ENCODE measurements at places on chromosomes 3 and 15.

- H3K4me1 ChIP-seq, result peaks cover 19% of the 10 kb centered on the region
- H3K36me3 ChIP-seq, result no peaks in the 10 kb centered on the region
- peaks cover 6% of the 10 kb centered on the region for H3K27me3 ChIP-seq
- DNase-seq, result no peak
Observed at GRCh38 chr3:112086875-112087524, 811 bp downstream of the C3orf52 start.

DNA sequence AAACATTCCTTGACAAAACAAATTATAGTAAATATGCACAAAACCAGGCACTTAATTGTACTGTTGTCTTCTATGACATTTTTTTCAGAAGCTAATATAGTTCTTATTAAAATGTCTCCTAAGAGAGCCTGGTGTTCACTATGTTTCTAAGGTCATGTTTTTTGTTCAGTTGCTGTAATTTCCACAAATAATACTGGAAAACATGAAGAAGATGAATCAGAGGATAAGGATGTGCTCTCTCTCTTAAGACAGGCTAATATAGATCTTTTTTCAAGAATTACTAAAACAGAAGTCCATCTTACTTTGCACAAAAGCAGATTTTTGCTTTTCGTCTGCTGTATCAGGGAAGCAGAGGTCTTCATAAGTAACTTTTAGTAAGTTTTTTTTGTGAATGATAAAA is 823.0 kb upstream of the NECTIN3 start:
- H3K36me3 ChIP-seq, result no peaks in the 10 kb centered on the region
- H3K27ac ChIP-seq, result no peak overlapping the region
- DNase-seq, result no peak

- DNase-seq, result no peak
- peaks cover 17% of the 10 kb centered on the region for H3K36me3 ChIP-seq
- peaks cover 67% of the 10 kb centered on the region for H3K4me1 ChIP-seq
- H3K4me3 ChIP-seq, result no peak overlapping the region
- H3K27me3 ChIP-seq, result no peaks in the 10 kb centered on the region
- peak overlapping the region; percentile 90 for H3K27ac ChIP-seq
Observed at GRCh38 chr3:183208800-183209199, 44.3 kb upstream of the B3GNT5 start.

GRCh38 chr3:98333989-98334606 is 19.6 kb upstream of the OR5K4 start:
- H3K4me3 ChIP-seq, result no peak overlapping the region
- no peak overlapping the region for H3K27ac ChIP-seq
- no peaks in the 10 kb centered on the region for H3K36me3 ChIP-seq
- peaks cover 28% of the 10 kb centered on the region for H3K27me3 ChIP-seq
- DNase-seq, result peak; percentile 30
- H3K4me1 ChIP-seq, result no peaks in the 10 kb centered on the region

DNA sequence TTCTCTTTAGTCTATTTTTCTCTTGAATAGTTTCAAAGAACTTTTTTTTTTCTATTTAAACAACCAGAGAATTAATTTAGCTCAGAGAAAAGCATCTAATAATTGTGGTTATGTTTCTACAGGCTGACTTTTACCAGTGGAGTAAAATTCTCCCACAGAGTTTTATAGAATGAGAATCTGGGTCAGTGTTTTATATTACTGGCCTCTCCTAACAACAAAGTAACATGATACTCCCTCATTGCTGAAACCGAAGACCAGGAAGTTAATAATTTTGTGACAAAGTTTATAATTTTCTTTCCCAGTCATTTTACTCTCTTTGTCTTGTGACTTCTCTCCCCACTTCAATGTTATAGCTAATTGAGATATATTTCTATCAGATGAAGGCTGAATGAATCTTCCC is 946.9 kb downstream of the EPHA3 start:
- H3K4me1 ChIP-seq, result no peaks in the 10 kb centered on the region
- no peak overlapping the region for H3K27ac ChIP-seq
- H3K4me3 ChIP-seq, result no peak overlapping the region

DNA sequence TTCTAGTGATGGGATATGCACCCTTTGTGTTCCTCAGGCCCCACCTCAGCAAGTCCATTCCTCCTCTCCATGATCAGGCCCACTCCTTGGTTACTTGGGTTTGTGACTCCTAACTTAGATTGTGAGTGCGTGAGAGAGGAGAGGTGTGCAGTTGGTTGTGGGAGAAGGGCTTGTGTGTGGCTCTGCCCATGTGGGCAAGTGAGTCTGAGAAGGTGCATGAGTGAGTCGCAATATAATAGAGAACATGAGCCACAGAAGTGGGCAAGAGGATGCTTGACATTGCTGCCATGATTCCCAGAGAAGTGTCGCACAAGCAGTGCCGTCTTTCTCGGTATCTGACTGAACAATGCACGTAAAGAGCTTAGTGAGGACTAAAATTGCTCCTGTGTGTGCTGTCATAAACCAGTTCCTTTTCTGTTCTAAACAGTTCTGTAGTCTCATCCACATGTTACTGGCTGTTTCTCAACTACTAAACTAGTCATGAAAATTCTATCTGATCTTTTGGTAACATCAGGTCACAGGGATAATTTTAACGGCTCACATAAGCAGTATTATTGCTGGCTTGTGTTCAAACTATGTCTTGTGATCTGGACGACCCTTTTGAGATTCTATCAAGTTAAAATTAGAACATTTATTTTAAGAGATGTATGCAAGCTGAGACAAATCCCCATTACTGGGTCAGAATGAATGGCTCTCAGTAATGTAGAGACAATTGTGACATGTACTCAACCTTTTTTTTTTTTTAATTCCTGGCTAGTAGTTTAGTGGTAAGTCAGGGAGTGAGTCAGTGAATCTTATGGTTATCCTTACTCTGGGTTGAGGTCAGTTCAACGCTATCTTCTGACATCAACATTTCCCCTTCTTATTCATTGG is 25.6 kb downstream of the GYG1 start:
- H3K4me1 ChIP-seq, result peaks cover 5% of the 10 kb centered on the region
- DNase-seq, result no peak
- H3K4me3 ChIP-seq, result no peak overlapping the region

DNA sequence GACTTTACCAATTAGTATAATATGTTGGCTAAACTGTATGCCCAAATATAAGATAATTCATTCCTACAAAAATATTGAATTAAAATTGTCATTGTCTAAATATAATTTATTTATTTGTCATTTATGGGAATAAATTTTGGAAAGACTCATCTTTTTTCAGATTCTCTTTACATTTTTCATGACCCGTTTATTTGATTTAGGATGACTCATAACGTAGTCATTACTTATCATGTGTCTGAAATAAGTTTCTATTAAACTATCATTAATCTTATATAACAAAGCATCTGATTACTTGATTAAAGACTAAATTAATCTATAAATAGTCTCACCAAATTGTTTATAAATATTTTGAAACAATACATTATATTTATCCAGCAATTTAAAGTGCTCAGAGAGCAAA is 516.6 kb downstream of the CADM2 start:
- no peak overlapping the region for H3K27ac ChIP-seq
- no peaks in the 10 kb centered on the region for H3K36me3 ChIP-seq
- H3K27me3 ChIP-seq, result no peaks in the 10 kb centered on the region

DNA sequence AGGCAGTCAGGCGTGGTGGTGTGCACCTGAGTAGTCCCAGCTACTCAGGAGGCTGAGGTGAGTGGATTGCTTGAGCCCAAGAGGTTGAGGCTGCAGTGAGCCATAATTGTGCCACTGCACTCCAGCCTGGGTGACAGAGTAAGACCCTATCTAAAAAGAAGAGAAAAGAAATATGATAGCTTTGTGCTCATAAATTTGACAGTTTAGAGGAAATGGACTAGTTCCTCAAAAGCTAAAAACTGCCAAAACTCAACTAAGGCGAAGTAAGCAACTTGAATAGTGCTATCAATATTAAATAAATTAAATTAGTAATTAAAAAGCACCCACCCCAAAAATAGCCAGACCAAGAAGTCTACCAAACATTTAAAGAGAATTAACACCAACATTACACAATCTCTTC is 24.5 kb upstream of the SLC15A2 start:
- H3K4me3 ChIP-seq, result no peak overlapping the region
- H3K36me3 ChIP-seq, result peaks cover 12% of the 10 kb centered on the region
- no peak overlapping the region for H3K27ac ChIP-seq

- H3K27me3 ChIP-seq, result no peaks in the 10 kb centered on the region
- H3K4me1 ChIP-seq, result no peaks in the 10 kb centered on the region
- no peak overlapping the region for H3K27ac ChIP-seq
- DNase-seq, result no peak
Observed at GRCh38 chr15:87829332-87830050, 427.0 kb downstream of the NTRK3 start.

DNA sequence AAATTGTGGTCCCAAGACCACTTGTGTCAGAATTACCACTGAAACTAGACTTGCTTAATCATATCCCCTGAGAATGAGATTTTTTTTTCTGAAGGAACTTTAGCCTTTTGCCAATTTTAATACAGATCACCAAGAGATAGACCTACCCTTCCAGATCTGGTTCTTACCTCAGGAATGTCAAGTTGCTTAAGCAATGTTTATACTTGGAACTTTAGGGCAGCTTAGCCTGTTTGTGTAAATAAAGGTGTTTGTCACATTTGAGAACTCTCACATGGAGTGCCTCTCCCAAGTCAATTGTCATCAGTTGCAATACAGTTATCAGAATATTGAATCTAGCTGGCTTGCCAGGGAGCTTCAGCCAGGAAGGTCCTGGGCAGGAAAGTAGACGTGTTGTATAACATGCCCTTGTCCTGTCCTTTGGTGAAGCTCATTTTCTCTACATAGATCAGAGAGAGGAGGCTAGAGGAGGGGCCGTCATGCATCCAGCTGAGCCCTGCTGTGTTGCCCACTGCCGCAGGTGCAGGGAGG is 3.9 kb downstream of the GPD1L start:
- H3K4me3 ChIP-seq, result no peak overlapping the region
- peaks cover 59% of the 10 kb centered on the region for H3K4me1 ChIP-seq
- H3K36me3 ChIP-seq, result peaks cover 4% of the 10 kb centered on the region
- no peak for DNase-seq
- no peaks in the 10 kb centered on the region for H3K27me3 ChIP-seq

DNA sequence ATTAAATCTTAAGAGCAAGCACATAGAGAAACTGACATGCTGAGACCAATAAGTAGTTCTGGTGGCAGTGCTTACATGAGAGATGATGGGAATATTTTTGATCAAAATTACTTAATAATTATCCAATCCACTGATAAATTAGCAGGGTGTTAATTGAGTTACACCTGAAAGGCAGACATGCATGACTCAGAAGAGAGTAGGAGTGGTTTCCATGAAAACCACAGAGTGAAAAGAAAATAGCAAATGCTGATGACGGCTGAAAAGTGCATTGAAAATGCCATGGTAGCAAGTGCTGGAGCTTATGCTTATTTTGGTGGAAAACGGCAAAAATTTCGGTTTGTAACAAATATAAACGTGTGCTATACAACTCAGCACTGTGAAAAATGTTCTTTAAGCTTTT is 267.8 kb upstream of the LRRN1 start:
- H3K4me1 ChIP-seq, result peaks cover 3% of the 10 kb centered on the region
- peaks cover 2% of the 10 kb centered on the region for H3K27me3 ChIP-seq
- H3K4me3 ChIP-seq, result no peak overlapping the region
- no peak for DNase-seq
- no peak overlapping the region for H3K27ac ChIP-seq
- no peaks in the 10 kb centered on the region for H3K36me3 ChIP-seq

DNA sequence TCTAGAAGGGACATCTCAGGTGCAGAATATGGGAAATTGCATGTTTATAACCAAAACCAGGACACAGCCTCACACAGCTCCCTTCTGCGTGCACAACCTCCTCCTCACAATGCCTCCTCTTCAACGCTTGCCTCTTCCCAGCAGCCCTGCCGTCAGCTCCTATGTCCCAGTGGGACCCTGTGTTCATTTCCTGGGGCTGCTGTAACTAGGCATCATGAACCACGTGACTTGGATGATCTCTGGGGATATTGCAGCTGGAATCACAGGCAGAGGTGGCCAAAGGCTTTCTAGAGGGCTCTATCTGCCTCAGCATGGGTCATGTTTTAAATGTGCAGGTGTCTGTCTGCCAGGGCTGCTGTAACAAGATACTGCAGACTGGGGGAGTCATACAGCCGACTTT is 375.3 kb downstream of the OCA2 start:
- H3K36me3 ChIP-seq, result no peaks in the 10 kb centered on the region
- no peak overlapping the region for H3K27ac ChIP-seq
- no peak overlapping the region for H3K4me3 ChIP-seq
- H3K27me3 ChIP-seq, result no peaks in the 10 kb centered on the region
- DNase-seq, result no peak

DNA sequence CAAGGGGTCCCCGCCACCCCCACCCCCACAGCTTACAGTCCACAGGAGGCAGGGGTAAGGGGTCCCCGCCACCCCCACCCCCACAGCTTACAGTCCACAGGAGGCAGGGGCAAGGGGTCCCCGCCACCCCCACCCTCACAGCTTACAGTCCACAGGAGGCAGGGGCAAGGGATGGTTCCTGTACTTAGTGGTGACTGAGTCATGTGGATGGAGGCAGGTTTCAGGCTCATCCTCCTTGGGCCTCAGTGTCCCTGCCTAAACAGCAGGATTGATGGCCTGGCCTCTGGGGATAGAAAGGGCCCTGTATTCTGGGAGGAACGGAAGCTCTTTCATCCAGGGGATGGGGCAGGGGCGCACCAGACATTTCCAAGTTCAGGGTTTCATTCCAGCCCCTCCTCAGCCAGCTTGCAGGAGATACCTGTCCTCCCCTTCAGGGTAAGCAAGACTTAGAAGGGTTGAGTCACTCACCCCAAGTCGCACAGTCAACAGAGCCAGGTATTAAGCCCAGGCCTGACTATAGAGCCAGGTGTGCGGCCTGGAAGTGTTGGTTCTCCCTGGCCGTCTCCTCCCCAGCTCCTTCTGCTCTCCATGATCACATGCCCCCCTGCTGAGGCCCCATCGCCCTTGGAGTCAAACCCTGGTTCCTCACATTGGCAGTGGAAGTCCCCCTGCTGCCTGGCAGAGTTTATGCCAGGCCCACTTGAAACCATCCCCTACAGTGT is 12.5 kb downstream of the CSK start:
- H3K27ac ChIP-seq, result peak overlapping the region; percentile 87
- DNase-seq, result no peak
- peaks cover 92% of the 10 kb centered on the region for H3K4me1 ChIP-seq
- H3K27me3 ChIP-seq, result no peaks in the 10 kb centered on the region
- H3K4me3 ChIP-seq, result peak overlapping the region; percentile 1
- H3K36me3 ChIP-seq, result peaks cover 45% of the 10 kb centered on the region

DNA sequence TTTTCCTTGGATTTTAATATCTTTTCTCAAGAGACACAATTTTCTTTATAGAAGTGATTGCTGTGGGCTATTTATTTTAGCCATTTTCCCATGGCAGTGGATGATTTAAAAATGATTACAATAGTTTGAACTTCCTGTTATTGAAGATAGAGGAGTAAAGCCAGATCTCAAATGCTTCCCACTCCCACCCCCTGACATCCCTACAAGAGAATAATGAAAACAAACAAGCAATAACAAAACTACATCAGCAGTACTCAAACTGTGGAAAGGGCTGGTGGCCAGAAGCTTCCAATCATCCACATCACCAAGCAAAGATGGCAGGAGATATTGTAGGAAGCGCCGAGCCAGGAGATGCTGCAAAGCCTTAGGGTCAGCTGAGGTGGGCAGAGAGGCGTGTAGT is 831.1 kb upstream of the NR2F2 start:
- no peak for DNase-seq
- H3K27me3 ChIP-seq, result peaks cover 11% of the 10 kb centered on the region
- H3K36me3 ChIP-seq, result peaks cover 1% of the 10 kb centered on the region
- peaks cover 11% of the 10 kb centered on the region for H3K4me1 ChIP-seq
- H3K4me3 ChIP-seq, result no peak overlapping the region
- H3K27ac ChIP-seq, result no peak overlapping the region

- peaks cover 10% of the 10 kb centered on the region for H3K36me3 ChIP-seq
- no peaks in the 10 kb centered on the region for H3K27me3 ChIP-seq
- DNase-seq, result peak; percentile 35
Observed at GRCh38 chr3:20080956-20081554, 40.8 kb downstream of the KAT2B start.

- no peaks in the 10 kb centered on the region for H3K4me1 ChIP-seq
- H3K27ac ChIP-seq, result no peak overlapping the region
- DNase-seq, result no peak
- H3K36me3 ChIP-seq, result peaks cover 5% of the 10 kb centered on the region
- no peak overlapping the region for H3K4me3 ChIP-seq
Observed at GRCh38 chr3:61029194-61029593, 222.1 kb downstream of the FHIT start.

Data from activated naive CD4-positive, alpha-beta T cell treated with anti-CD3 and anti-CD28 coated beads for 36 hours (primary cell).